ENCODE measurements at places on chromosomes 7 and 10.

DNA sequence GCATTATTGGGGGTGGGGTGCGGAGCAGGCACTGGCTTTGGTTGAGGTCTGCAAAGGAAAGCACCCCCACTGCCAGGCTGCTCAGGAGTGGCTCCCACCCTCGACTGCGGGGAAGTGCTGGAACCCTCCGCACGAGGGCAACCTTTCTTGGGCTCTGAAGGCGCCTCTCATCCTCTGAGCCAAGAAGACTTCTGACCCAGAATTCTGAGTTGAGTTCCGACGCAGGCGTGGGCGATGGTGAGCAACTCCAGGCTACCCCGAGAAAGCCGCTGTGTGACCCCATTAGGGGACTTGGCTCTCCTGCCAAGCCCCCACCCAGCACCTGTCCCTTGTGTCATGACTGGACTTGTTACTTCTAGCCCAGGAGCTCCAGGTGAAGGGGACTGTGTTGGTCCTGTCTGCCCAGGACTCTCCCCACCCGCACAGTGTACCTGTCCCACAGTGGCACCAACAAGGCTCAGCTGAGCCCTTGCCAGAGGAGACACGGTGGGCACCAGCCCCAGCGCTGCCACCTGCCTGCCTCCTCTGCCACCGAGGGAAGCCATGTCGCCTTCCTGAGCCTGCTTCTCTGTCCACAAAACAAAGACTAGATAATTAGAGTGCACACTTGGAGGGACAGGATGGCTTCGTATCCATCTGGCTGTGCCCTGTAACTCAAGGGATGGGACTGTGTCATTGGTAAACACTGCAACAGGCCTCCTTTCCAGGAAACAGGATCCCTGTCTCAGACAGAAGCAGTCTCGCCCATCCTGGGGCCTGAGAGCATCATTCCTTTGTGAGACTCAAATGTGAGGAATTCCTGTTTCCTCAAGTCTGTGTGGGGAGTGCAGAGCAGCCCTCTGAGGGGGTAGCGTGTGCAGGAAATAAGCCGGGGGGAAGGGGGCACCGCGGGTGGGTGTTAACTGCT is 128.8 kb downstream of the LHPP start:
- DNase-seq = no peak

DNA sequence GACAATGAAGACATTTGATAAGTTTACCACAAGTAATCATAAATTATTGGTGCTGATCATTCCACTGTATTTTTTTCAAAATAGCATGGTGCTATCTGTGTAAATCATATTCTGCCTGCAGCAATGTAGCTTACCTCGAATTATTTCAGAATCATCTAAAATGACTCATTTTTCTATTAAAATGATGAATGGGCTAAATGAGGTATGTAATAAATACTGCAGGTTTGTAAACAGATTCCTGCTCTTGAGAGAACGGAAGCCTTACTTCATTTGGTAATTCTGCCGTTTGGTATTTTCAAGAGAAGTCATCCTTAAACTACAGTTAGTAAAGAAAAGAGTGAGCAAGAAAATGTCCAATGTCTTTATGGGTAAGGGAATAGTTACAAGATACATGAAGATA is 115.9 kb downstream of the CHCHD3 start:
- DNase-seq = no peak

GRCh38 chr7:26265499-26266075 is 26.1 kb upstream of the SNX10 start:
- DNase-seq = no peak

- no peak for DNase-seq
Observed at GRCh38 chr10:21330628-21331020, 194.9 kb downstream of the SKIDA1 start.

- DNase-seq = no peak
Observed at GRCh38 chr10:25102147-25102822, 72.5 kb upstream of the GPR158 start.

GRCh38 chr10:81655986-81656385 is 219.0 kb upstream of the NRG3 start:
- DNase-seq = no peak

GRCh38 chr10:35422228-35422627 is 85.9 kb downstream of the CCNY start:
- DNase-seq = no peak

DNA sequence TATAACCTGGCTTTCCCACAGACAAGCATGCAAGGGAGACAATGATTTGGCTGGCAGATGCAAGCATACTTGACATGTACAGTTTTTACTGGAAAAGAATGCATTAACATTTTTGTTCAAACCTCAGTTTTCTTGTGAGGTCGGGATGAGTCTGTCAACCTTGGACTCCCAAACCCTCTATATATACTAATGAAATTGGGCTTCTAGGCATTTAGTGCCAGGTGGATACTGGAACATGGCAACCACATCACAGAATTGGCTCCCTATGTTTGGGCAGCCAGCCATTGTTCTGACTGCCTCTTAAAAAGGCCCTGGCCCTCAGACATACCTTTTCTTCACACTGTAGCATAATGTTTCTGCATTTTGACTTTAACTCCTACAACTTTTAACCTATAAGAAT is 39.1 kb downstream of the CDK6 start:
- no peak for DNase-seq
